T-helper 22 cell (primary cell): ENCODE measurements at places on chromosomes 3 and 15.

- DNase-seq: peak; percentile 21
These were observed 10.3 kb downstream of the TM2D3 start for GRCh38 chr15:101641894-101642293.

- DNase-seq: no peak
These were observed 67.1 kb upstream of the CDV3 start for GRCh38 chr3:133506215-133506901.

DNA sequence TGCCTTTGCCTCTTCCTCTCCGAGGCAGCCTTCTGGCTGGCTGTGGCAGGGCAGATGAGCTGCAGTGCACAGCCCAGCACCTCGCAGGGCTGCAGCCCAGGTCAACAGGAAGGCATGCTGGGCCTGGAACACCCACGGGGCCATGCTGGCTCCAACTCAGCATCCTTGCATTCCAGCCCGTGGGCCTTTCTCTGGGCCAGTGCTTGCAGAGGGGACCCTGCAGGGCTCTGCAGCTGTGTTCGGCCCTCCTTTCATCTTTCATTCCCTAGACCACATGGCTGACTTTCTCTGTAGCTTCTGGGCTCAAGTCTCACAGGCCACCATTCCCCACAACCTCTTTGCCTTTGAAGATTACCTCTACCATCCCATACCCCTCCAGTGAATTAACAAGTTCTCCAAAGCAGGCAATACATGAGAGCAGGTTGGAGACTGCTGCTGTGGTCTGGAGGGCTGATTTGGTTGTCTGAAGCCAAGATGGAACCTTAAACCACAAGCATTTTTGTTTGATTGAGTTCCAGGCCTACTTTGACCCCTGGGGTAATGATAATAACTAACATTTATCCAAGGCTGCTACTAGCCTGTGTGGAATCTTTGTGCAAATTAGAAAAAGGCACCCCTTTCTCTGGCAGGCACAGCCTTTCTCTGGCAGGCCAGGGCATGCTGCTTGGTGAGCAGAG is 5.9 kb downstream of the FAM131A start:
- no peak for DNase-seq

GRCh38 chr3:180036671-180037455 is at the start of gene PEX5L:
TSS of gene PEX5L (minus strand) at chr3:180036937. CDS start at chr3:180036599, 338 bp downstream.
- DNase-seq: no peak

- no peak for DNase-seq
These were observed 660 bp downstream of the CCK start for GRCh38 chr3:42265059-42265991.

- no peak for DNase-seq
These were observed 141.6 kb upstream of the IGF1R start for GRCh38 chr15:98506711-98507110.
